ENCODE measurements at places on chromosomes 16 and 17.
A peak's percentile ranks its signal among the peaks of the same experiment; 100 is the strongest.

GRCh38 chr17:28385037-28385400 is 13.5 kb downstream of the SARM1 start:
- no peak for DNase-seq

DNA sequence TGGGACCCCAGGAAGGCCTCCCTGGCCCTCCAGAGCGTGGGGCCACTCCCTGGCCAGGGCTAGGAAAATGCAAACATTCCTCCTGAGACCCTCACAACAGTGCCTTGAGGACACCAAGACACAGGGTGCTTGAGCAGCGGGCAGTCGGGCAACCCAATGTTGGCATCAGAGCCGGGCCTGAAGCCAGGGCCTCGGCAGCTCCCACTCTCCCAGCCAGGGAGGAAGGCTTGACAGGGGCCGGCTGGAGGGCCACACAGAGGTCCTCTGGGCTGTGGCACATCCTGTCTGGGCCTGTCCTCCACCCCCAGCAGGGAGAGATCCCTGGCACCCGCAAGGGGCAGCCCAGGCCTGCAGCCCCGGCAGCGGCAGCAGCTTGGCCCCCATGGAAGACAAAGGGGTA is 12.3 kb upstream of the KRT17 start:
- no peak for DNase-seq

- no peak for DNase-seq
Measured at GRCh38 chr17:17757956-17758845, 76.9 kb downstream of the RAI1 start.

- no peak for DNase-seq
Measured at GRCh38 chr17:47203984-47204721, 5.0 kb upstream of the MYL4 start.

- DNase-seq, result no peak
Measured at GRCh38 chr17:32490101-32490482, 3.3 kb downstream of the CDK5R1 start.

DNA sequence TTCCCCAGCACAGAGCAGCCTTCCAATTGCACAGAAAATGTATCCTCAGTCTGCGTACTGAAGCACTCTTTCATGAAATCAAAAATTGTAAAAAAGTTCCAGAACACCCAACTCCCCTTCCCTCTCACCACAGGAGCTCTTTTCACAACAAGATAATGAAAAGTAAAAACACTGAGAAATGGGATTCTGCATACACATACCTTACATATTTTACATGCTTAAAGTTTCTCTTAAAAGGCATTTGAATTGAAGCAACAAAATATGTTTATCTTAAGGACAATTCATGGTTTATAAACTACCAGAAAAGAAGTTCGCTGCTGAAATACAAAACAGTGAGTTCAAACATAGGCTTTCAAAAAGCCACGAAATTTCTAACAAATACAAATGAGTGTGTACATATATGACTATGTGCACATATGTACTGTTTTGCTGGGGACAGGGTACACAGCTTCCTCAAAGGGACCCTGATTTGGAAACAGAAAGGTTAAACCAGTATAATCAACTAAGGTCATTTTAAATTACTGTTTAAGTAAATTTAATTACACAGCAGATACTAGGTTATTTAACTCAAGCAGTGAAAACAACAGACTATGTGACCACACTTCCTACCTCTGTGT is 33.8 kb downstream of the COG1 start:
- no peak for DNase-seq

GRCh38 chr16:86571530-86571915 is 4.9 kb downstream of the FOXC2 start:
- DNase-seq, result no peak

GRCh38 chr16:74844041-74844980 is 69.7 kb upstream of the FA2H start:
- DNase-seq, result no peak

GRCh38 chr16:47699106-47699505 is 238.0 kb downstream of the PHKB start:
- no peak for DNase-seq

DNA sequence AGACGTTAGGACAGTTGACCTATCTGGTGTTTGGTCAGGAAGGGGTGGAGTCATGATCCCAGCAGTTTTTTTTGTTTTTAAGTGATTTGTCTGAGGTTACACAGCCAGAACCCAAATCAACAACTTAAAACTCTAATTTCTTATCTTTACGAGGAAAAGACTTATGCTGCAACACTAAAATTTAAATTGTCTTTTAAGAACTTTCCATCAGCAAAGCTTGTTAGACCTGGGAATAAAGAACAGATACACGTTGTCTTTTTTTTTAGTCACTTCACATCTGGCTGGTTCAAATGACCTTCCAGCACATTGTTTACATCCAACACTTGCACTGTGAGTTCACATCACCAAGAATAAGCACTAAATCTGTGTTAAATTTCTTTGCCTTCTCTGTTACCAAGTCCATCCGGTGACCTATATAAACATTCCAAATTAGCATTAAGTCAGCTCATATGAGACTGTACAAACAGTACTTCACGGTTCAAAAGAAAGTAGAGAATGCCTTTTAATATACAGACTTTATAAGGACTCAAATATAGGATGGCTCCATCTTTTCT is 115.0 kb downstream of the HS3ST2 start:
- no peak for DNase-seq

- no peak for DNase-seq
Measured at GRCh38 chr17:7112510-7113108, 2.0 kb downstream of the ASGR2 start.

DNA sequence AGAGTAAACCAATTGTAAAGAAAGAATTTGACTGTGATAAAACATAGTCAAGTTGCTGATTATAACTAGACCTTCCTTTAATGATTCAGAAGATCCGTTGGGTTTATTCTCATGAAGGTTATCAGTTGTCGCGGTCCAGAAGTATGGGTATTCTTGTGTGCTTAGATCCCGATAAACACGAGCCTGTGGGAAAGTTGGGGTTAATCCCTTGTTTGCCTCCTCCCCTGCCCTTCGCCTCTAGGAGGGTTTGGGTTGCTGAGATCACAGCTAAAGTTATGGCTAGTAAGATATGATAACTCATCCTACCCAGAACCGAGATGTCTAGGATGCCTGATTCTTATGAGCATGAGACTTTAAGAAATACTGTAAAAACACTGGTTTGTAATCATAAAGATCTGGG is 66.8 kb downstream of the GPRC5B start:
- DNase-seq, result no peak

GRCh38 chr17:65166787-65167186 is 29.6 kb downstream of the RGS9 start:
- no peak for DNase-seq

GRCh38 chr17:66955821-66956220 is 8.7 kb upstream of the CACNG4 start:
- DNase-seq, result no peak

DNA sequence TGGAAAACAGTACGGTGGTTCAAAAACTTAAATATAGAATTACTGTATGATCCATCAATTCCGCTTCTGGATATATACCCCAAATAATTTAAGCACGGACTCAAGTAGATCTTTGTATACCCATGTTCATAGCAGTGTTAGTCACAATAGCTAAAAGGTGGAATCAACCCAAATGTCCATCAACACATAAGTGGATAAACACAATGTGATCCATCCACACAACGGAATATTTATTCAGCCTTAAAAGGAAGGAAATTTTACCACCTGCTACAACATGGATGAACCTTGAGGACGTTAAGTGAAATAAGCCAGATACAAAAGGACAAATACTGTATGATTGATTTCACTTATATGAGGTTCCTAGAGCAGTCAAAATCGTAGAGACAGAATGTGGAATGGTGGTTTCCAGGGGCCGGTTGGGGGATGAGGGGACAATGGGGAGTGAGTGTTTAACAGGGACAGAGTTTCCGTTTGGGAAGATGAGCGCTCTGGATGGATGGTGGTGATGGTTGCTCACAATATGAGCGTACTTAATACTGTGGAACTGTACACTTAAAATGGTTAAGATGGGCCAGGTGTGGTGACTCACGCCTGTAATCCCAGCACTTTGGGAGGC is 5.4 kb upstream of the RNF222 start:
- DNase-seq, result no peak

- DNase-seq, result peak; percentile 40
Measured at GRCh38 chr17:55845385-55845784, 94.5 kb downstream of the PCTP start.

GRCh38 chr17:64024215-64024654 is 3.8 kb upstream of the ICAM2 start:
- no peak for DNase-seq

- no peak for DNase-seq
Measured at GRCh38 chr17:31466096-31466760, 74.8 kb downstream of the RAB11FIP4 start.

DNA sequence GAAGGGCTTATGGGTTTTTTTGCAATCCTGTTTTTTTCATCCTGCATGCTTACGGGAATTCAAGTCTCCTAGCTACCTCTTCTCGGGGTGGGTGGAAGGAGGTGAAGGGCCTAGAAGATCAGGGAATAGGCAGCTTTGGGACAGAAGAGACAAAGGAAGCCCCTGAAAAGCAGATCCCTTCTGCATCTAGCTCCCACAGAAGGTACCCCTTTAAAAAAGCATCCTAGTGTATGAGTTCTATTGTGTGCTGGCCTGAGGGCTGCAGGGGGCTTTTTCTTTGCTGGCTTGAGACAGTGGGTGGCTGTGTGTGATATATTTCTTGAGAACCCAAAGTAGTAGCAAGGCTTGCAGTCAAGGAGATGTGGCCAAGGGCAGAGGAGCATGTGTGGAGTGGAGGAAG is 330.5 kb downstream of the MAF start:
- DNase-seq, result no peak

- no peak for DNase-seq
Measured at GRCh38 chr16:46711106-46712058, 21.9 kb downstream of the ORC6 start.
